ENCODE measurements at places on chromosomes 12 and 14. TPM values are rescaled to one million over a fixed set of nuclear protein-coding genes. Genes with fewer than 3 reads are reported as not detected.

TAS2R8 gene
- 0.89 TPM for total RNA-seq

PRICKLE1 gene
- 23.1 TPM for total RNA-seq

HAL gene
- total RNA-seq: 0.33 TPM

FOXN4 gene
- total RNA-seq: not detected

C14orf132 gene
- 33.3 TPM for total RNA-seq

CAPZA3 gene
- not detected for total RNA-seq

OTX2 gene
- 35.0 TPM for total RNA-seq

CIROP gene
- total RNA-seq: 0.10 TPM

NGB gene
- total RNA-seq: 9.6 TPM

OTOGL gene
- 0.59 TPM for total RNA-seq

CS gene
- 79.6 TPM for total RNA-seq

DNAH10 gene
- total RNA-seq: 6.9 TPM

All from spinal cord (tissue), 10 donors.